ENCODE measurements at places on chromosomes 3 and 15. TPM values are rescaled to one million over a fixed set of nuclear protein-coding genes. Genes with fewer than 3 reads are reported as not detected.
A peak's percentile ranks its signal among the peaks of the same experiment; 100 is the strongest.

- DNase-seq: no peak
Measured at GRCh38 chr3:4514321-4514720, 21.2 kb downstream of the ITPR1 start.

GRCh38 chr15:87118846-87119245, 1039.2 kb downstream of the AGBL1 start:
- no peak for DNase-seq

GRCh38 chr15:81723113-81723651, 322.6 kb downstream of the MEX3B start:
- no peak for DNase-seq

- DNase-seq: no peak
Measured at GRCh38 chr3:58158442-58159153, 52.2 kb downstream of the DNASE1L3 start.

DNA sequence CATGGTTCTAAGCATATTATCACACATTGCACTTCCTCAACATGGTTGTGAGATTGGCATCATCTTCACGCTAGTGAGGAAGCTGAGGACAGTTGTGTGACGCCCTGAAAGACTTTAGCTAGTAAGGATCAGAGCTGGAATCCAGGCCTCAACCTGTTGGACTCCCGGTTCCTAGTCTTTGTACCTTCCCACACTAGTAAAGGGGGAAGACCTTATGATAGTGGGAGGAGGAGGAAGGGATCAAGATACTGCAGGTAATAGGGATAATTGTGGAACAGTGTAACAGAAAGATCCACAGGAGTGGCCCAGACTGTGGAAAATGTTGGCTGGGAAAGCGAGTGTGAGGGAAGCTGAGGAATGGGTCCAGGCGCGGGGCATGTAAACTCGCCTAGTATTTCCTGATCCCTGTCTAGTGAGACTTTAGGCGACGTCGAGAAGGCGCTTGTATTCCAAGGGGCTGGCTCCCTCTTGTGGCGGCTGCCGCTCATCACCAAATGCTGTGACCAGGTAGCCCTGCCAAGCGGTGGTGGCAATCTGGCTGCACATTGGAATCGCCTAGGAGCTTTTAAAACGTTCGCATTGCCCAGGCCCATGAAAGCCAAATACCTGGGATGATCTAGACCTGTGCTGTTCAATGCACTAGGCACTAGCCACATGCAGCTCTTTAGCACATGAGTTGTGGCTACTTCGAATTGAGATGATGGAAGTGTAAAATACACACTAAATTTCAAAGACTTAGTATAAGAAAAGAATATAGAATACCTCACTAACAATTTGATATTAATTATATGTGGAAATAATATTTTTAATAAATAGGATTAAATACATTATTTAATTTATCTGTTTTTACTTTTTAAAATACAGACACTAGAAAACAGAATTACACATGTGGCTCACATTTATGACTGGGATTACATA, 38.8 kb upstream of the CLDN18 start:
- no peak for DNase-seq

DNA sequence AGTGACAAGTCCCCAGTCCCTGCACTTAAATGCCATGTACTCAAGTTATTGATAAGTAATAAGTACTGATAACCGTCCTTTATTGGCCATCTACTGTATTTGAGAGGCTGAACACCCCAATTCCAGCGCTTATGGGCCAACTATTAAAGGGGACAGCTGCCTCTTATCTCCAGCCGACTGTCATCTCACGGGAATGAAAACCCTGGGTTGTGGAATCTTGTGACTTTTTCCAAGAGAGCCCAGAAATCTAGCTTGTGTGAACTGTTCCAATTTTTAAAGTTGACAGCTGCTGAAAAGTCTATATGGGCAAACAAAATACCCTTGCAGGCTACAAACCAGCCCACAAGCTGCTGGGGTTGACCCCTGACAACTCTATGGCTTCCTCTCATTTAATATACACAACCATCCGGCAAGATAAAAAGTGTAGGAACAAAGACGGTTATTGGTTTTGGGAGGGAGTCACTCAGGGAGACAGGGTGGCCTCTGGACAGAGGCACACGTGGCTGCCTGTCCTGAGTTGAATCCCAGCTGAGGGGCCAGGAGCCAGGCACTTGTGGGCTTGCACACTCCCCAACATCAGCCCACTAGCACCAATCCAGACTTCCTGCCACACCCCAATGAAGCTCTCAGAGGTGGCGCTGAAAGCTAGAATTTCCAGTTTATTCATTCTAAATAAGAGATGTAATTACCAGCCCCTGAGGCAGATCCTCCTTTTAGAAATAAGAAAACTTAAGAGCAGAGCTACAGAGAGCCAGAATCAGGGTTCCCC, 16.2 kb downstream of the SPSB4 start:
- DNase-seq: no peak

- DNase-seq: no peak
Measured at GRCh38 chr3:71300951-71301393, 282.6 kb downstream of the FOXP1 start.

GRCh38 chr3:132817646-132818177, 95.5 kb upstream of the NPHP3 start:
- DNase-seq: no peak

DNA sequence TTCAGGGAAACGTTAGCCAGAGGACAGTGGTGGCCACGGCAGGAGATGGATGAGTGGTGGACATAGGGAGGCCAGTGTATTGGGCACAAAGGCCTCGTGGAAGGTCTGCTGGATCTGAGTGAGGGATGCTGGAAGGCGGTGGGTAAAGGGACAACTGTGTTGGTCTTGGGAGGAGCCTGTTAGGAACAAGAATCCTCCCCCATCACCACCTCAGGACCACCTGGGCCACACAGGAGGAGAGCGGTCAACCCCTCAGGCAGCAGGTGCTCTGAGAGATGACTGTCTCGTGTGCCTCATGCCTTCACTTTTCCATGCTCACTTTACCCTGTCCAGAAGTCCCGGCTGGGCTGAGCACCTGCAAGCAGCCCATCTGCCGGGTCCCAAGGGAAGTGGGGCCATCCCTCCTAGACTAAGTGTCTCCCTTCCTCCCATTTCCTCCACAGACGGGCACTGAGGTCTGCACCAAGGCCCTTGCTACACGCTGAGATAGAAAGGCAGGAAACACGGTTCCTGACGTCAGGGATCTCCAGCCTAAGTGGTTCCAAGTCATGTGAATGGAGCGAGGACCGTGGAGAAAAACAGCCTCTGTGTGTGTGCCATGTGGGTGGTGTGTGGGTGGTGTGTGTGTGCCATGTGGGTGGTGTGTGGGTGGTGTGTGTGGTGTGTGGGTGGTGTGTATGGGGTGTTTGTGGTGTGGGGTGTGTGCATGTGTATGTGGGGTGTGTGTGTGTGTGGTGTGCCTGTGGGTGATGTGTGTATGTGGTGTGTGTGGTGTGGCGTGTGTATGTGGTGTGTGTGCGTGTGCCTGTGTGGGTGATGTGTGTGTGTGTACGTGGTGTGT, 47.8 kb upstream of the CTSH start:
- no peak for DNase-seq

GRCh38 chr15:85490856-85491255, 110.5 kb downstream of the AKAP13 start:
- DNase-seq: no peak

Gene FANCD2OS
- polyA plus RNA-seq: 0.52 TPM

- DNase-seq: no peak
Measured at GRCh38 chr3:127050733-127051132, 67.8 kb downstream of the PLXNA1 start.

DNA sequence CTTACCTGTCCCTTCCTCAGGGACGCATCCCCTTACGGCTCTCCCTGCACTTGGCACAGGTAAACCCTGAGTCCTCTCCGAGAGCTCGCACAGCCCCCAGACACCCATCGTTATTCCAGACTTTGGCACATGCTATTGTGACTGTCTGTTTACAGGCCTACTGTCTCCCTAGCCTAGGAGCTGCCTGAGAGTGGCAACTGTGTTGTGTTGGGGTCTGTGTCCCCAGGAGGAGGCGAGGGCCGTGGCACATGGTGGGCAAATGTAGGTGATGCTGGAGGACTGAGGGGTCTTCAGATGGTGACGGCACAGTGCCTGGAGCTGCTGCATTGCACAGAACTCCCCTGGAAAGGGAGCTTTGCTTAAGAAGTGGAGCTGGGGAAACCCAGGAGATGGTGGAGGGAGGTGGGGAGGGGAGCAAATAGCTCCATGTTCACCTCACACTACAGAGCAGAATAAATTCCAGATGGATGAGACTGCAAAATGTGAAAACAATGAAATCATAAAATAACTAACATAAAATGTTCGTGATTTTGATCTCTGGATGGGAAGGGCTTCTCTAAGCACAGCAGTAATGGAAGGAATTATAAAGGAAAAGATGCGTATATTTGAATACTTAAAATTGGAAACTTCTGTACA, 96.5 kb downstream of the SMAD6 start:
- no peak for DNase-seq

Gene ACVR2B
- polyA plus RNA-seq: 21.2 TPM

GRCh38 chr3:31953091-31953490, 28.0 kb downstream of the OSBPL10 start:
- no peak for DNase-seq

Gene PIK3R4
- polyA plus RNA-seq: 41.8 TPM

- no peak for DNase-seq
Measured at GRCh38 chr3:133733226-133733625, 13.0 kb upstream of the TF start.

- DNase-seq: no peak
Measured at GRCh38 chr3:188230962-188231361, 77.0 kb downstream of the LPP start.

DNA sequence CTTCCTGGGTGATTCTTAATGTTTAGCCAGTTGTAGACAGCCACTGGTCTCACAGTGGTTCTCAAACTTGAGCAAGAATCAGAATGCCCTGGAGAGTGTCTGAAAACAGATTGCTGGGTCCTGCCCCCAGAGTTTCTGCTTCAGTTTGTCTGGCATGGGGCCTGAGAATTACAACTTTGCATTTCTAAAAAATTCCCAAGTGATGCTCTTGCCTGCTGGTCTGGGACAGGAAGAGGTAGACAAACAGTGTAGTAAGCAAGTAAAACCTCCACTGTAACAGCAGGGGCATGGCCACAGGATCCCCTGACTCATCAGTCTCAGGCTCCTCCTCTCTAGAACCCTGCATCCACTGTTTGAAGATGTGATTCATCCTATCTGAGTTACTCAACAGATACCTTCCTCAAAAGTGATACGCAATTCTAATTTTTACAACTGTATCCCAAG, 36.5 kb downstream of the DZIP1L start:
- DNase-seq: no peak

GRCh38 chr3:115139072-115139471, 8.0 kb downstream of the ZBTB20 start:
- DNase-seq: no peak

Gene GOLGA6L9
- polyA plus RNA-seq: 6.1 TPM

Gene BCL2A1
- polyA plus RNA-seq: 0.23 TPM

DNA sequence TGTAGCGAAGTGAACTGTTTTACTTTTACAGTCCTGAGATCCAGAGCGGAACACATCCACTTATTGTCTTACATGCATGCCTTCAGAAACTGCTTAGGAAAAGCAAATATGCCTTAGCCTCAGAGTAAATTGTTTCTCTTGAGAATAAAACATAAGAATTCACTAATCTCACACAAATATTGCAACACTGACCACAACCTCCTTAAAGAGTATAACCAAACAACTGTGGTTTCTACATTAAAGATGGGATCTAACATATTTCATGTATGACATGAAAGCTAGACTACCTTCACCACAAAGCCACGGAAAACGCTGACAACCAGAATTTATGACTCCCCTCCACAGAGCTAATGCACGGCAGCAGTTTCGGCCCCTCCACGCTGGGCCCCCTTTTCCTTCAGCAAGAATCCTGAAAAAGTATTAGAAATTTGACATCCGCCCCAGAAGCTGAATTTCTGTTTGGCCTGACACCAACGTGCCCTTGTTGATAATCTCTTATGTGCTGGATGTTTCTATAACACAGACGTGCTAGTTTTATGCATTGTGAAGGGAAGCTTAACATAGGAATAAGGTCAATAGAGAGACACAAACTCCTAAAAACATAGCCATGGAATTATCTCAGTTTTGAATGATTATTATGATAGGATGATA, 84.6 kb downstream of the GREM1 start:
- no peak for DNase-seq

DNA sequence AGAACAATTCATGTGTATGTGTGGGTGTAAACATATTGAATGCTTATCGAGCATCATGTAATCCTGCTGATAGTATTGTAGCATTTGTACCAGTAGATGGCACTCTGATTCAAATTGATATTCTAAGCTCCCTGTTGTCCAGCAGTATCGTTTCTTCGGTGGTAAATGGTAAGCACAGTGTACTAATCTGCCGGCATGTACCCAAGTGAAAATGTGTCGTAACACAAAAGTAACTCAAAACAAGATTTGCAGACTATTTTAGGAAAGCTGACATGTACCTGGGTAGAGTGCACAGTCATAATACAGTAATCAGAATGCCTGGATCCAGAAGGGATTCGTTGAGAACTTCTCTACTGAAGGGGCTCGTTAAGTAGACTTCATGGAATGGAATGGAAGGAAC, 31.7 kb upstream of the MNS1 start:
- no peak for DNase-seq

DNA sequence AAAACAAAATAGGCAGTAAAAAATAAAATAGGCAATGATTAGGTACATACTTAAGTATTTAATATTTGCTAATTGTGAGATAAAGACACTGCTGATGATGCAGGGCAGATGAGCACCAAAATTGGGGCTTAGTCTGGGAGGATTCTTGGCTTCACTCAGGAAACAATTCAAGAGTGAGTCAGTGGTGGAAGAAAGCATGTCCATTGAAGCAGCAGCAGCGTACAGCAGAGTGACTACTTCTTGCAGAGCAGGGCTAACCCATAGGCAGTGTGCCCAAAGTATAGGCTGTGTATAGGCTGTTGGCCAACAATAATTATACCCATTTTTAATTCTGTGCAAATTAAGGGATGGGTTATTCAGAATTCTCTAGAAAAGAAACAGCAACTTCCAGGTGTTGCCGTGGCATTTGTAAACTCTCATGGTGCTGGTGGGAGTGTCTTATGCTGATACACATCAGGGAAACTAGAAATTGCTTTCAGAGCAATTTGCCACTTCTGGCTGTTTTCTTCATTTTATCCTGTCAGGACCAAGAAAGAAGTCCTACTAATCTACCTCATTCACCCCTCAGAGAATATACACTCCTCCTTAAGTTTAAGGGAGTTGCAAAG, 317.3 kb upstream of the NAALADL2 start:
- no peak for DNase-seq

DNA sequence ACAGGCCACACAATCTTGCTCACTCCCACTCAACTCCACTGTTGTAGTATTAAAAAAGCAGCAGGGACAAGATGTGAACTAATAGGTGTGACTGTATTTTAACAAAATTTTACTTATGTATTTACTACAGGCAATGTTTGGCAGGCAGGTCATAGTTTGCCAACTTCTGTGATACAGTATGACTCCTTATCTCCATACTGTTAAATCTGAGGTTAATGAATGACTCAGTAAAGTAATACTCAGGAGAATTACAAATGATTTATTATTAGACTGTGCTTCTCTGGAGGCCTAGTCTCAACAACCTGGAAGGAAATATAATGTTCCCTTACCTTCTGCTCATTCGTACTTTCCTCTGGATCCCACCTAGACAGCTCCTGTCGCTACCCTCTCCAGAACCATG, 258.6 kb upstream of the KCNMB2 start:
- DNase-seq: no peak

Gene SEMA3B
- polyA plus RNA-seq: 76.6 TPM

- peak; percentile 92 for DNase-seq
Measured at GRCh38 chr15:75450307-75451201, 936 bp downstream of the SIN3A start.

Gene APBA2
- polyA plus RNA-seq: 15.3 TPM

Gene FAM81A
- 21.1 TPM for polyA plus RNA-seq
